ENCODE measurements at places on chromosomes 13 and 19.

DNA sequence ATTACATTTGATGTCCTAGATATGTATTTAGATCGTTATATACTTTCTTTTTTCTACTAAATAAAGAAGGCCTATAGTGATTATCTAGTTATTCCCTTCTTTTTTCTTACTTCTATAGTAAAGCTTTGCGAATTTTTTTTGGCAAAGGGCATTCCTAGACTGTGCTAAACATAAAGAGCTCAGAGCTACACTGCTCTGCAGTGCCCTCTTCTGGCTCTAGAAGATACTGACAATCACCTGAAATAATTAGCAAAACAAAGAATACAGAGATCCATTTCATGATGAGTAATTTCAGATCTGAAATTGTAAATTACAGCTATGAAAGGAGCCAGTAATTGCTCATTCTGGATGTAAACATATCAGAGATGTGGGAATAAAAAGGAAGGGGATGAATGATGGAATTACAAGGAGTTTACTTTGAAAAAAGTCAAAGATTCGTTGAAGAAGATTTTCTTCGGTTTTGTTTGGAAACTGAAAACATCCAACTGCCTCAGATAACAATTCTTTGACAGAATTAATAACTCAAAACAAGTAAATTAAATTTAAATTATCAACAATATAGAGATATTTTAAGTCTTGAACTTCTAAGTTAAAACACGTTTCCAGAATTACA lies 288.5 kb downstream of the NALCN start:
- DNase-seq, result peak; percentile 5

- DNase-seq, result no peak
Measured at GRCh38 chr13:98300956-98301641, 124.0 kb upstream of the RNF113B start.

GRCh38 chr13:46914341-46914740 lies 17.5 kb upstream of the HTR2A start:
- no peak for DNase-seq

- no peak for DNase-seq
Measured at GRCh38 chr13:110496281-110496680, 65.2 kb downstream of the RAB20 start.

GRCh38 chr19:18903156-18904037 lies 7.4 kb upstream of the CERS1 start:
- no peak for DNase-seq

- DNase-seq, result no peak
Measured at GRCh38 chr19:47610902-47611301, 2.0 kb downstream of the BICRA start.

GRCh38 chr13:39684531-39685137 lies 29.2 kb downstream of the COG6 start:
- DNase-seq, result no peak

GRCh38 chr13:25879466-25879865 lies 172.3 kb downstream of the SHISA2 start:
- DNase-seq, result no peak

GRCh38 chr19:16070366-16070990 lies 5.8 kb upstream of the TPM4 start:
- DNase-seq, result peak; percentile 74

DNA sequence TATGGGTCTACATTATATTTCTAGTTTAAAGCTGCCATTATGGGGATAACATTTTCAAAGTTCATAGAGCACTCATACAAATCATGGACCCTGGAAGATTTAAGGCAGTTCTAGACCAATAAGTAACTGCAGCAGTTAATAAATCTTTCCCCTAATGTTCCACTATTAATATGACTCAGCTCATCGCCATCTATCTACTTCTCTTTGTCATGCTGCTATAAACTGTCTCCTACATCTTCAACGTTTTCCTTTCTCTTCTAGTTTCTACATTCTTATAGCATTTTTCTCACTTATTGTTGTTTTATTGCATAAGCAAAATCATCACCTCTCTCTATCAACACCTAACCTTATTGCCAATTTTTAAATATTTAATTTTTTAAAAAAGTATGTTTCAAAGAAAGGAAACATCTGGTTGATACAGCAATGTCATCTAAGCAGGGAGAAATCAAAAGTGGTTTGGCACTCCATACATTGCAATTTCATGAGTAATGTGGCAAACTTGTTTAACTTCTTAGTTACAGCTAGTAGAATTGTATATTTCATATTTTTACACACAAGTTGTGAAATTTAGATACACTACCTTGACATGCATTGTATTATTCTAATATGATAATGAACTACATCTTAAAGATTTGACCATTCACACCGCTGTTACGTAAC lies 1500.4 kb upstream of the MIR17HG start:
- DNase-seq, result no peak

- no peak for DNase-seq
Measured at GRCh38 chr13:25699600-25699999, 327.8 kb downstream of the ATP8A2 start.

DNA sequence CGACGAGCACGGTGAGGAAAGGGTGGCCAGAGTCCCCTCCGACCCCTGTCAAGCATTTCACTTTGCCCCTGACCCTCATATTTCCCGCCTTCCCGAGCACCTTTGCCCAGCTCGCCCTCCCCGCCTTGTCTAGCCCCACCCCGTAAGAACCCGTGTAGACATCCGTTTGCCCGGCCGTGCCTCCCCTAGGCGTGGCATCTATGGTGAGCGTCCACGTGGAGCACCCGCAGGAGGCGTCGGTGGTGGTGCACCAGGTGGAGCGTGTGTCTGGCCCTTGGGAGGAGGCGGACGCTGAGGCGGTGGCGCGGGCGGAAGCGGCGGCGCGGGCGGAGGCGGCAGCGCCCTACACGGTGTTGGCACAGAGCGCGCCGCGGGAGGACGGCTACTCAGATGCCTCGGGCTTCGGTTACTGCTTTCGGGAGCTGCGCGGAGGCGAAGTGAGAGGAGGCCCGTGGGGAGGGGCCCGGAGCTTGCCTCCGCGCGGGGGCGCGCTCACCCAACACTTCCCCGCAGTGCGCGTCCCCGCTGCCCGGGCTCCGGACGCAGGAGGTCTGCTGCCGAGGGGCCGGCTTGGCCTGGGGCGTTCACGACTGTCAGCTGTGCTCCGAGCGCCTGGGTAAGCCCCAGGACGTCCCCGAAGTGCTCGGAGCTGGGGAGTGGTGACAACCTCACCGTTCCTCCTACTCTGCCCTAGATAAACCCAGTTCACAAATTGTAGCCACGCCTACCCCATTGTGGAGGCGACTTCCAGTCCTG lies 4.2 kb downstream of the LTBP4 start:
- peak; percentile 76 for DNase-seq

GRCh38 chr19:6222884-6223283 lies 56.9 kb downstream of the MLLT1 start:
- no peak for DNase-seq

GRCh38 chr19:15471639-15472101 lies 7.3 kb upstream of the RASAL3 start:
- DNase-seq, result no peak

GRCh38 chr19:35451338-35452096 lies 3.5 kb downstream of the FFAR2 start:
- peak; percentile 20 for DNase-seq

DNA sequence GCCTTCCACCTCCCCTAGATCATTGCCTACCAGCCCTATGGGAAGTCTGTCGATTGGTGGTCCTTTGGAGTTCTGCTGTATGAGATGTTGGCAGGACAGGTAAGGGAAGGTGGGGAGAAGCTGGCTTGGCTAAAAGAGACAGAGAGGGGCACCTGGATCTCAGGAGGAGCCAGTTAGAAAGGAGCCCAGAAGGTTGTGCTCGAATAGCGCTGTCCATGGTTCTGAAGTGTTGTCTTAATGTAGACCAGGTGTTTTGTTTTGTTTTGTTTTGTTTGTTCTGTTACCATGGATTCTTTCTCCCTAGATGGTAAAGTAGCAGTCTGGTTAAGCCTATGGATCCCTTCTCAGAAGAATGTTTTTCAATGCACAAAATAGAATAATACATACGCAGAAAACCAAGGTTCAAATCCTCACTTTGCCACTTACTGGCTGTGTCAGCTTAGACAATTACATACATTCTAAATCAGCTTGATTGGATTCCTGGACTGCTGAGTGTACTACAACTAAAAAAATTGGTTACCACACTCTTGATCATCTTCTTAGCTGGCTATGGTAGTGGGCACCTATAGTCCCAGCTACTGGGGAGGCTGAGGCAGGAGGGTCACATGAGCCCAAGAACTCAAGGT lies 5.9 kb upstream of the CACNG7 start:
- DNase-seq, result no peak

DNA sequence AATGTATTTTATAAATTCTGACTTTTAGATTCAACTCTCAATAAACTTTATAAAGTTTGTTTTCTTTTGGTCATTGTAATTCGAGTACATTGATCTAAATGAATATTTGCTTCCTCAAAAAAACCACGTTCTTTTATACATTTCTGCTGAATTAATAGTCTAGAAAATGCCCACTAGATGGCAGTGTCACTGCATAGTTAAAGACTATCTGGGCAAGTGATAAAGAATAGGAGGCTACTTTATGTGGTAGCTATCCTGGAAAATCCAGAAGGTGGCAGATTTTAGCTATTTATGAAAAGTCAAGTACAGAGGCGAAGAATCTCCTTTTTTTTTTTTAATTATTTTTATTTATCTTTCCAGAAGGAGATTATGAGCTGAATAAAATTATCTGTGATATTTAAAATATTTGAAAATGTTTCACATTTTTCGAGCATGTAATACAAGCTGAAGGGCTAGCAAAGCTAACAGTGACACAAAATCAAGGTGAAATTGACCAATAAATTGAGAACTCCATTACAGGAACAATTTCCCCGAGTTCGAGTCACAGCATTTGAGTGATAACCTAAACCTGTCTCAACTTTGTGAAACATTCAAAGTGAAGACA lies 221.8 kb downstream of the OLFM4 start:
- DNase-seq, result no peak

- DNase-seq, result no peak
Measured at GRCh38 chr13:108895220-108895704, 265.9 kb downstream of the MYO16 start.

DNA sequence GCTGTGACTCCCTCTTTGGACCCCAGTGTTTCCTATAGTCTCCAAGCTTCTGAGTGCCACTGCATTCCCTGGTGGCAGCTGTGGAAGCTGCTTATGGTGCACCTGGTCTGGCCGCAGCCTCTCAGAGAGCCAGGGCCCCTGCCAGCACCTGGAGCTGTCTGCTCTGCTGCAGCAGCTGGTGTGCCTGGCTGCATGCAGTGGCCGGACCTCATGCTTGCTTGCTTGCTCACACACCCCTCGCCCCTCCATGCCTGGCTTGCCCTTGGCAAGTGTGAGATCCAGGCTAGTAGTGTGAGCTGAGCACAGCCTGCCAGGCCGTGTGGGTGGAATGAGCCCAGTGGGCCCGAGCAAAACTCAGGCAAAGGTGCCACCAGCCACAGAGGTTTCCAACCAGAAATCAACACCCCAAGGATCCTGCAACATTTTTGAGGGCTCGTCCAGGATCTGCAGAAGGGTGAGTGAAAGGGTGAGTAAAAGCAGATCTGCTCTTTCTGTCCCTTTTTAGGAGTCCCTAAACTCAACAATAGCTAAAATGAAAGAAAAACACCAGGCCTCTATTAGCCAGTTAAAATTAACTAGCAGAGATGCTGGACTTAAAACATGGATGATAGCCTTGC lies 7.6 kb upstream of the MLLT1 start:
- DNase-seq, result no peak

DNA sequence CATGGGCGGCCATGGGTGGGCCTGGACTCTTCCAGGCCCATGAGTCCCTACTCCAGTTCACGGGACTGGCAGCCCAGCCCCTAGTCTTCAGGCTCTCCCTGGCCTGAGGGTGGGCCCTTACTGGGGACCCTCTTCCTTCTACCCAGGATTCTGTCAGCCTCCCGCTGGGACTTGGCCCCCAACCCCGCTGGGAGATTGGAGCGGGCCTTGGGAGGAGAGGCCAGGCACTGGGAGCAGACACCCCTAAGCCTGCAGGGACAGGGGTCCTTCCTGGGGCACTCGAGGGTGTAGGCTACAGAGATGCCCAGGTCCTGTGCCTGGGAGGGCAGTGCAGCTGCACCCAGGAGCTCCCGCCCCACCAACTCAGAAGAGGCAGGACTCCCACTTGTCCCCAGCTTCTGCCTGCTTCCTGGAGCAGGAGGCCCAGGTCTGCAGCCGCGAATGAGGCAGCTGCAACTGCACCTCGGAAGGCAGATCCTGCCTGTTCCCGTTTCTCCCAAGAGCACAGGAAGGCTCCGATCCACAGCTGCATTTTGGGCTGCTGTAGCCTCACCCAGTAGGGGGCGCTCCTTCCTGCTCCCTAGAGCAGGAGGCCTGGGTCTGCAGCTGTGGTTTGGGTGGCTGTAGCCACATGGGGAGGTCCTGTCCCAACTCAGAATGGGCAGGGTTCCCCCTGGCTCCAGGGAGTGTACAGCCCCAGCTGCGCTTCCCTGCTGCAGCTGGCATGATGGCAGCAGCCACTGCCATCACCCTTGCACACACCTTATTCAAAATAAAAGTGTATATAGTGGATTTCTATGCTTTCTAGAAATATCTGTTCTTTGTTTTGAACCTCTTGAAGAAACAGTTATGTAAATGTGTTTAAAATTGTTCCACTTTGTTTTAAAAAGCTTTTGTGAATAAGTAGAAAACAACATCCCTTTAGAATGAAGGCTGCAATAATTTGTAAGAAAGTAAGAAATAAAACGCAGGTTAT lies 46.8 kb downstream of the TEX26 start:
- peak; percentile 66 for DNase-seq

DNA sequence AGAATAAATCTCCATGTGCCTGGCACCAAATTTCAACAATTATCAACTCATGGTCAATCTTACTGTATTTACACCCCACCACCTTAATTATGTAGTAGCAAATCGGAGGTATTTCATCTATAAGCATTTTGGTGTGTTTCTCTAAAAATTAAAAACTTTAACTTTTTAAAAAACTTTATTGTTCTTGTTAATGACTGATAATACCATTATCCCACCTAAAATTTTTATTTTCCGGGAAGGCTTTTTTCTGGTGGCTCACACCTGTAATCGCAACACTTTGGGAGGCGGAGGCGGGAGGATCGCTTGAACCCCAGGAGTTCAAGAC lies 453 bp upstream of the PDCD2L start:
- no peak for DNase-seq

- DNase-seq, result no peak
Measured at GRCh38 chr13:28373810-28374209, 121.1 kb downstream of the FLT1 start.

GRCh38 chr19:1911098-1911497 lies 5.9 kb downstream of the ADAT3 start:
- DNase-seq, result no peak

DNA sequence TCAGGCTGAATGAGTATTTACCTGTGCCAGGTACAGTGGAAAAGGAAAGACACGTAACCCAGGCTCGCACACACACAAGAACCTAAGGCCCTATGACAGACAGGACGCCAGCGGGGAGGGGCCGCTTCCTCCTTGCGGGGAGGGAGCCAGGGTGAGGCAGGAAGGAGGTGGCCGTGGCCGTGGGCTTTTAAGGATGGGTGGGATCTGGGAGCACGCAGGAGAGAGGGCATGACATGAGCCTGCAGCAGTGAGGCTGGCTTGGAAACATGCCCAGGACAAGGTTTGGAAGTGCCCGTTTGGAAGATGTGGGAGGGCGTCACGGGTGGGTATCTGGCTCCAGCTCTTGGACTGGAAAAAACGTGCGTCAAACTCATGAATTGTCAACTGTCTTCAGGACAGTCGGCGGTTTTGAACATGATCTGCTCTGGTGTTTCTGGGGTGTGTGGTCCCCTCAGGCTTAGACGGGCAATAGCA lies 20.1 kb downstream of the SH3GL1 start:
- peak; percentile 42 for DNase-seq

- no peak for DNase-seq
Measured at GRCh38 chr13:39417643-39418042, 185.3 kb downstream of the LHFPL6 start.

GRCh38 chr13:52459668-52460067 lies 4.4 kb downstream of the CKAP2 start:
- no peak for DNase-seq
